ENCODE measurements at places on chromosomes 7 and 10.

DNA sequence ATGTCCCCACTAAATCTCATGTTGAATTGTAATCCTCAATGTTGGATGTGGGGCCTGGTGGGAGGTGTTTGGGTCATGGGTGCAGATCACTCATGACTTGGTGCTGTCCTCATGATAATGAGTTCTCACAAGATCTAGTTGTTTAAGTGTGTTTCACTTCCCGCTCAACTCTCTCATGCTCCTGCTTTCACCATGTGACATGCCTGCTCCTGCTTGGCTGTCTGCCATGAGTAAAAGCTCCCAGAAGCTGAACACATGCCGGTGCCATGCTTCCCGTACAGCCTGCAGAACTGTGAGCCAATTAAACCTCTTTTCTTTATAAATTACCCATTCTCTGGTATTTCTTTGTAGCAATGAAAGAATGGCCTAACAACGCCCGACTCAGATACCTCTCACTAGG, 6.2 kb upstream of the PSTK start:
- peak; percentile 11 for DNase-seq

- DNase-seq = no peak
Observed at GRCh38 chr10:110655320-110655719, 11.2 kb downstream of the RBM20 start.

- no peak for DNase-seq
Observed at GRCh38 chr10:86929468-86930380, 27.7 kb downstream of the MMRN2 start.

DNA sequence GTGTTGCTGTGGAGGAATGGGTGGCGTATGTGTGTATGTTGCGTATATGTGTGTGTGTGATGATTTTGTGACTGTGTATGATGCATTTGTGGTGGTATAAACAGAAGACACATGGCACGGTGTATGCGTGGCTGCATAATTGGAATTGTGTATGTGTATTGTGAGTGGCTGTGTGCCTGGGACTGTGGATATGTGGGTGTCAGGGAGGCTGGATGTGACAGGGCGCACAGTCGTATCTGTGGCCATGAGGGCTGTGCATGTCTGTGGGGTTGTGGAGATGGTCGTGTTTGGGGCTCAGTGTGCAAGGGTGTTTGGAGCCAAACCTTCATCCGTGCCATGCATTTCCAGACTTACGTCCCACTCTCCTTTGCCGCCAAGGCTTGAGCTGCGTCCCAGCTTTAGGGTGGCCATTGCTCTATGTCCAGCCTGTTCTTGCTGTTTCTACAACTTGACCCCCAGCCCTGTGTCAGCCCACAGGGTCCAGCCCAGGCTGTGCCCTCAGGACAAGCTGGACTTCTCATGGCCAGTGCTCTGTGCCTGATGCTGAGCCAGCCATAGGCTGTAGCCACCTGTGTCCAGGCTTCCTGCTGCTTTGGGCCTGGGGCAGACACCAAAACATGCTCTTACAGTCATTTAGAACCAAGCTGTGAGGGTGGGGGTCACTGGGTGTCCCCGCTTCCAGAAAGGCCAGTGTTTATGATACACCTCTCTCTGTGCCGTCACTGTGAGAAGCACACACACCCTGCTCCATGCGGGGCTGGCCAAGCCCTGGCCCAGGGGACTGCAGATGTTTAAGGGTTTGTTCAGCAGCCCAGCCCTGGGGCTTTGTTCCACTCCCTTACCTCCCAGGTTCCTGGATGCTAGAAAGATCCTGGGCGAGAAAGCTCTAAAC, 127.6 kb downstream of the NEURL1 start:
- no peak for DNase-seq

DNA sequence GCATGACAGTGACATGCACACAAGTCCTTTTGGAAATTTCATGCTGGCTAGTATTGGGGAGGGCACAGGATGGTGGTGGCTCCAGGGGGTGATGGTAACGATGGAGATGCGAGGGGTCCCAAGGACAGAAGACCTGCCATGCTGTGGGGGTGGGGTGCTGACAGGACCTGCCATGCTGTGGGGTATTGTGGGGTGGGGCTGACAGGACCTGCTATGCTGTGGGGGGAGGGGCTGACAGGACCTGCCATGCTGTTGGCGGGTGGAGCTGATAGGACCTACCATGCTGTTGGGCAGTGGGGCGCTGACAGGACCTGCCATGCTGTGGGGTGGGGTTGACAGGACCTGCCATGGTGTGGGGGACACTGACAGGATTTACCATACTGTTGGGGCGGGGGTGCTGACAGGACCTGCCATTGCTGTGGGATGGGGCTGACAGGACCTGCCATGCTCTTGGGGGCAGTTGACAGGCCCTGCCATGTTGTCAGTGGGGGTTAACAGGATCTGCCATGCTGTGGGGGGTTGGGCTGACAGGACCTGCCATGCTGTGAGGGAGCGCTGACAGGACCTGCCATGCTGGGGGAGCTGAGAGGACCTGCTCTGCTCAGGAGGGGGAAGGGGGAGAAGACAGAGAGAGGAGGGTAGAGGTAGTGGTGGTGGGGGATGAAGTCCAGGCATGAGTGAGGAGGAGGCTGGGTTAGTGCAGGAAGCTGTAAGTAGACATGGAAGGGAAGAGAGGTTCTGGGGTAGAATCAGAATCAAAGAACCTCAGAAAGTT, 36.2 kb upstream of the RET start:
- no peak for DNase-seq

DNA sequence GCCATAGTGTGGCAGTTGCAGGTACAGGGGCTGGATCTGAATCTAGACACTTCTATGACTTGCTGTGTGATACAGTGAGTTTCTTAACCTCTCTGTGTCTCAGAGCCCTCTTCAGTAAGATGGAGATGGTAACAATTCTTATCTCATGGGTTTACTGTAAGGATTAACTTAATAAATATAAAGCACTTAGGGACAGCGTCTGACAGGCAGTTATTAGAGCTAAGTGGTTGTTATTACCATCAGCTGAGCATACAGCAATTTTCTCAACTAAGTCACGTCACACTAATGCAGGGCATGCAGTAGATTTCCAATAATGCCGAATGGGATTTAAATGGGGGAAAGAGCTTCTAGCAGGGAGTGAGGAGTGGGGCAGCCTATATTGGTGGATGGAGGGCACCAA, 162.6 kb downstream of the SH2D4B start:
- DNase-seq = no peak

DNA sequence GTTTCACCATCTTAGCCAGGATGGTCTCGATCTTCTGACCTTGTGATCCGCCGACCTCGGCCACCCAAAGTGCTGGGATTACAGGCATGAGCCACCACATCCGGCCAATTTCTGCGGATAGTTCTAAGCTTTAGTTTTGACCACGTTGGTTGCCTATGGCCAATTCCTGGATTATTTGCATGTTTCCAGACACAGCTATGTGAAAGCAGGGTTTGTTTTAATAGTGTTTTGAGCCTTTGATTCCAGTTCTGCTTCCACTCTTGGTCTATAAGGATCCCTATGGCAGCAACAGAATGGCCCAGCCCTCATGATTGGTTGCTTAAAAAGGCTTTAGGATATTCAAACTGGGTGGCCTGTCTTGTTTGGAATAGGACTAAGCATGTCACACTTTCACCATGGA, 19.1 kb downstream of the SIRT1 start:
- no peak for DNase-seq

DNA sequence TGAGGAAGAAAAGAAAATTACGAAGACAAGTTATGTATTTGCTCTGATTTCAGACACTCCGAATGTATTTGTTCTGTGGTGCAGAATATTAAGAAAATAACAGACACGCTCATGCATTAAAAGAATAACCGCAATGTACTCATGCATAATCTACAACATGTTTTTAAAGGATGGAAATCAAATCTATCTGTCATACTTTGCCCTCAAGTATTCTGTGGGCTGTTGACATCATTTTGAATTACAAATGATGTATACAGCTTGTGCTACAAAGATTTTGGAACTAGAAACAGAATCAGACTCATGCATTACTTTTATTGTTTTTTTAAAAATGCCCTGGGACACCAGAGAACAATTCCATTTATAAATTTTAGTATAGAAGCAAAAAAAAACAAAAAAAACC, 69.9 kb downstream of the APBB1IP start:
- no peak for DNase-seq

GRCh38 chr7:27424749-27425148, 182.1 kb downstream of the EVX1 start:
- no peak for DNase-seq

DNA sequence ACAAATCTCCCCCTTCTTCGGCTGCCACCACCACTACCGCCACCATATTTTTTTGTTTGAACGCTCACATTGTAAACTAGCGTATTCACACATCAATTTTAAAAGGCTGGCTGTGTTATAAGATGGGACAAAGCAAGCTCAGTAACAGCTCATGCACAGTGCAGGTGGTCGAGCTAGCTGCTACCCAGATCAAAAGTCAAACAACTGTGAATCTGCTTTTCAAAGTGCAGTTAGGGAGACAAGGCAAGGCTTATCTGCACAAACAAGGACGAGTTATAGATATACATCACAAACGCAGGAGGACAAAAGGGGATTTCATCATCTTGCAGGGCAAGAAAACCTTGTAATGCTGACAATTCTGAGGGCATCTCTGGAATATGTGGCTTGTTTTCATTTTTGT, 231.6 kb downstream of the VTI1A start:
- no peak for DNase-seq

DNA sequence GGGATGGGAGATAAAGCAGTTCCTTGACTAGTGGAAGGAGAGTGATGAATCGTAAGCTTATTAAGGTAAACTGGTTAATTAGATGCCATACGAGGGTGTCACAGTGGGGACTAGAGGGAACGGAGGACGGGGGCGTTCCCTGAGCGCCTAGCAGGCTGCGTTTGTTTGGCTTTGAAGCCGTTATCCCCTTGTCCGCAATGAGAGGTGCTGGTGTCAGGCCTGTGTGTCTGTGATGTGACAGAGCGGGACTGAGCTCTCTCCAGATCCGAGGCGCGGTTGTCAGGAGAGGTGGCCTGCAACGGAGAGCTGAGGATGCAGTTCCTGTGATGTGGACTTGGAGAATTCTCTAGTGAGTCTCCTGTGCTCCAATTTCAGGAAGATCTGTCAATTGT, 60.0 kb upstream of the PRPS1L1 start:
- no peak for DNase-seq

GRCh38 chr7:150448789-150449147, 1.7 kb upstream of the GIMAP8 start:
- DNase-seq = peak; percentile 41

DNA sequence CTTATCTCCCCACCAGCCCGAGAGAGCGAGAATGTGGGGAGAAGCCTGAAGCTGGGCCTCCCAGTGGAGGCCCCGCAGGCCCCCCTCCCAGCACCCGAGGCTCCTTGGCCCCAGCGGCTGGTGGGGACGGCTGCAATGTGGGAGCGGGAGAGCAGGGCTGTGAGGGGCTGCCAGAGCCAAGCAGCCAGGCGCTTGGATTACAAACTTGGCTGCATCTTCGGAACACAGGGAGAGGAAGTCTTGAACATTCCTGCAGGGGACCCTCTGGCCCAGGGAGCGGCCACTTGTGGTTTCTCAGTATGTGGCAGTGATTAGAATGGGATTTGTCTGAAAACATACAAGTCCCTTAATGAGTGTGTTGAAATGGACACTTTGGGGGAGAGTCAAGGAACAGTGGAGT, 23.2 kb downstream of the ELN start:
- DNase-seq = peak; percentile 21

- DNase-seq = no peak
Observed at GRCh38 chr7:135159359-135160085, 11.0 kb downstream of the CYREN start.

DNA sequence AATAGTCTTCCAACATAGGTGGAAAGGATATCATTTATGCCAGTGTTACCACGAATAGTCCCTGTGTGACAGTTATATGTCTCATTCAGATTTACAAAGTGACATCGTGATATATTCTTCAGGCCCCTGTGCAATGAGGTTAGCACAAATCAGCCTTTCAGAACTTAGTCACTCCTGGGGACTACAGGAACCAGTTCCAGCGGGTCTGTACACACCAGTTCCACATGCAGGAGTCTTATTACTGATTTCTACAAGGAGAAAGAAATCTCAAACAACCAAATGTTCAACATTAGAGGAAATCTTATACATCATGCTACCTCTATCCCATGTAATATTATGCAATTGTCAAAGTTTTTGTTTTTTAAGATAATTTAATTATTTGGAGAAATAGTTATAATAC, 4.4 kb upstream of the WDR91 start:
- DNase-seq = no peak

DNA sequence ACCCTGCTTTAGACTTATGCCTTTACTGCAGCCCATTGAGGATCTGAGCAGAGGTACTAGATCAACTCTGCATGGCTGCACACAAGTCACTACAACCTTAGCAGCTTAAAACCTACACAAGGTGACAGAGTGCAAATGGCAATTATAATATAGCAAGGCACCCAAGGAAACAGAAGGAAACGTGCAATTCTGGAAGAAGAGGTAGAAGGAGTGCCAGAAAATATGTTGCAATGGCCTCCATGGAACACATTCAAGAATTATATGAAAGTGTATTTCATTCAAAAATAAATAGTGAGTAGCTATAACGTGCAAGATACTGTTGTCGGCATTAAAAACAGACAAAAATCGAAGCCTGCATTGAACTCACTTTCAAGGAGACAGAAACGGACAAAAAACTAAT, 2.9 kb upstream of the AKR1C8 start:
- DNase-seq = peak; percentile 0

GRCh38 chr7:111098011-111098925, 7.3 kb downstream of the LRRN3 start:
- peak; percentile 71 for DNase-seq

GRCh38 chr7:26397796-26398426, 106.2 kb downstream of the SNX10 start:
- no peak for DNase-seq
